Activated CD4-positive, alpha-beta T cell treated with anti-CD3 and anti-CD28 coated beads, Interleukin-2, amount 50 U/mL, for 16 hours (primary cell): ENCODE measurements at places on chromosomes 11 and 22.
A peak's percentile ranks its signal among the peaks of the same experiment; 100 is the strongest.

GRCh38 chr11:9208726-9209501, 56.2 kb downstream of the DENND5A start:
- peak; percentile 21 for DNase-seq

- DNase-seq = no peak
These were observed 816.8 kb upstream of the FAT3 start for GRCh38 chr11:91407842-91408241.

DNA sequence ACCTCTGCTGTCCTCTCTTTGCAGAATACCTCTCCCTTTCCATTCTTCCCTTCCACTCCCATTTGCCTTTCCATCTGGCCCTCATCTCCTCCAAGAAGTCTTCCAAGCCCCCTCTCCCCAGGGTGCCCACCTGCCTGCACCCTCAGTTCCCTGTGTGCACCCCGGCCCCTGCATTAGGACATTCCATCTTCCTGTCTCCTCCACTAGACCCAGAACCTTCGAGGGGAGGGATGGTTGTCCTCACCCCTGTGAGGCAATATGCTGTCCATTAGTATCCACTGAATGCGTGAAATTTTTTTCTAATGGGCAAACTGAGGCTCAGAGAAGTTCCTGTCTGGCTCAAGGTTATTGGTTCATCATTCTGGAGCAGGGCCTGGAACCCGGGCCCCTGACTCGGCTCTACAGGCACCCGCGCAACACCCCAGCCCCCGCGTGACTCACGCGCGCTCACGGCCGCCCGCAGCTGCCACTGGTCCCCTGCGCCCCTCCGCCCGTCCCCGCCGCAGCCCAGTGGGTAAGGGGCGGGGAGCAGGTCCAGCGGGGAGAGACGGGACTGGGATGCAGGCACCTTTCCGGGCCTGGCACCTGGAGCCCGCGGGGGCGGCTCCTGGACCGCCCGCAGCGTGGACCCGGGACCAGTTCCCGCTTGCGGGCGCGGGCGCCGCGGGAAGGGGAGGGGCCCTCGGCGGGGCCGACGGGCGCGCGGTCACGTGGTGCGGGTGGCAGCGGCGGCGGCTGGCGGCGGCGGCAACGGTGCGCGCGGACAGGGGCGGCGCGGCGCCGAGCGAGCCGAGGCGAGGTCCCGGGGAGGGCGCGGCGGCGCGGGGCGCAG, 7.0 kb downstream of the SEPTIN3 start:
- DNase-seq = peak; percentile 11

DNA sequence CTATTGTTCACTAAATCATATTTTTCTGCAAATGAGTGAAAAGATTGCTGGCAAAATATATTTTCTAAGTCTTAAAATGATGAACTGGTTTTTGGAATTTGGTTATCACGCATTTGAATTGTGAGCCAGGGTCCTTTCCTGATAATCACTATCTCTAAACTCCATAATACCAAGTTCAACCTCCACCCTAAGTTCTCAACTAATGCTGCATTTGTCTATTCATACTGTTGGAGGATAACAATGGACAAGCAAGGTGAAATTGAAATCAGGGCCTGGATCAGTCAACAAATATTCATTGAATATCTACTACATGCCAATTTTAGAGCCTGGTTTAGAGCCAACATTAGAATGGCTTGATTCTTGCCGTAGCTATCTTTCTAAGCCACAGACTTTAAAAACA, 4.7 kb upstream of the PCF11 start:
- no peak for DNase-seq

GRCh38 chr11:101686514-101686913, 102.7 kb upstream of the TRPC6 start:
- no peak for DNase-seq
